ENCODE measurements at places on chromosomes 16 and 17.
A peak's percentile ranks its signal among the peaks of the same experiment; 100 is the strongest.

- DNase-seq: no peak
These were observed 12.0 kb upstream of the PNPO start for GRCh38 chr17:47929218-47930000.

GRCh38 chr17:16214190-16215001, 938 bp downstream of the NCOR1 start:
- no peak for DNase-seq

DNA sequence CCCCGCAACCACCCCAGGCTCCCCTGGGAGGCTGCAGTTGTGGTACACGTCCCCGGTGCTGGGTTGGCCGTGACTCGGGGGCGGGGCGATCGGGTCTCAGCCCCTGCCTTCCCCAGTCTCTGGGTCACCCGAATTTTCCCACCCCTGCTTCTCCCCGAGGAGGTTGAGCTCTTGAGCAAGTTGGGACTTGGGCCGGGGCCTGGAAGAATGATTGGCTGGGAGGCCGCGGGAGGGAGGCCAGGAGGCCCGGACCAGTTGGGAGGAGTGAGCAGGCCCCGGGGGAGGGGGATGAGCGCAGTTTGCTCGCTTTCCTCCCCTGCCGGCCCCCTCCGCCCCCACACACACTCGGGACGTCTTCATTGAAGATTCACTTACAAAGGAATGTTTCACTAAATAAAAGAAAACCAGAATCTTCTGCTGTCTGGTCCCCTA, 4.5 kb upstream of the HEXIM1 start:
- peak; percentile 79 for DNase-seq

DNA sequence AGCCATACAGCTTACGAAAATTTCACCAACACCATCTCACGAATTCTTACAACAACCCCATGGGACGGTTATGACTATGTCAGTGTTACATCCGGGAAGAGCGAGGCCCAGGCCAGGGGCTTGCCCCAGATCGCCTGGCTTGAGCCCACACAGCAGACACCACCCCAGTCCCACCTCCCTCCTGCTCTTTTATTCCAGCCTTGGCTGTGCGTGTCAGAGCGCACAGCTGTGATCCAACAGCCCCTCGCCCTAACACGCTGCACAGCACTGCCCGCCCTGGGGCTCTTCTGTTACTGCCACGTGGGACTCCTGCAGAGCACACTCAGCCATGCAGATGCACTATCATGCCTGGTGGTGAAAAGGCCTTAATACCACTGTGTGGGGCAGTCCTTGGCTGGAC, 127.9 kb downstream of the ENGASE start:
- no peak for DNase-seq

GRCh38 chr17:72122765-72123529, 2.1 kb downstream of the SOX9 start:
- DNase-seq: no peak

Measured in fibroblast of skin of left biceps (primary cell).